ENCODE measurements at places on chromosomes 2 and 18.

DNA sequence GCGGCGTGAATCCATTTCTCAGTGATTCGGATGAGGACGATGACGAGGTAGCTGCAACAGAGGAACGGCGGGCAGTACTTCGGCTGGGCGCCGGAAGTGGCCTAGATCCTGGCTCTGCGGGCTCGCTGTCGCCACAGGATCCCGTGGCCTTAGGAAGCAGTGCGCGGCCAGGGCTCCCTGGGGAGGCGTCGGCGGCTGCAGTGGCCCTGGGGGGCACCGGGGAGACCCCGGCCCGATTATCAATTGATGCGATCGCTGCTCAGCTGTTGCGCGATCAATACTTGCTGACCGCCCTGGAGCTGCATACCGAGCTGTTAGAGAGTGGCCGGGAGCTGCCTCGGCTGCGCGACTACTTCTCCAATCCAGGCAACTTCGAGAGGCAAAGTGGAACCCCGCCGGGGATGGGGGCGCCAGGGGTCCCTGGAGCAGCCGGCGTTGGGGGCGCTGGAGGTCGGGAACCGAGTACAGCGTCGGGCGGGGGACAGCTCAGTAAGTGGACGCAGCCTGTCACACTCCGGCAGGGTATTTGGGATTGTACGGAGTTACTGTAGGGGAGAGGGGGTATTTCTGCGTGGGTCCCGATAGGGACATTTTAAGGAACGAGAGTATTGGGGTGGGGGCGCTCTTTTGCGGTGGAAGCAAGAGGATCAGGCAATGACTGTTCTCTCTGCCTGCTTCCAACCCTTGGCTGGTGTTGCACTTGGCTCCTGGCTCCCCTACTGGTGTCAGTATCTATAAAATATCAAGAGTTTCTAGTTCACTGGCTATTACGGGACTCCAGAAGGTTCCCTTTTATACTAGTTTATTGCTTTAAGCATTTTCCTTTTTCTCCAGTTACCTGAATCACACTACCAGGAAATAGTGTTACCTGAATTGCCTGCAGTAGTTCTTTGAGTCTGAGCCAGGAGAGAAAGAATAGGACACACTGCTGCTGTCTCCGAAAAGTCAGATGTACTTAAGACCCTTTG, 772 bp downstream of the RELCH start:
- DNase-seq: peak; percentile 12

DNA sequence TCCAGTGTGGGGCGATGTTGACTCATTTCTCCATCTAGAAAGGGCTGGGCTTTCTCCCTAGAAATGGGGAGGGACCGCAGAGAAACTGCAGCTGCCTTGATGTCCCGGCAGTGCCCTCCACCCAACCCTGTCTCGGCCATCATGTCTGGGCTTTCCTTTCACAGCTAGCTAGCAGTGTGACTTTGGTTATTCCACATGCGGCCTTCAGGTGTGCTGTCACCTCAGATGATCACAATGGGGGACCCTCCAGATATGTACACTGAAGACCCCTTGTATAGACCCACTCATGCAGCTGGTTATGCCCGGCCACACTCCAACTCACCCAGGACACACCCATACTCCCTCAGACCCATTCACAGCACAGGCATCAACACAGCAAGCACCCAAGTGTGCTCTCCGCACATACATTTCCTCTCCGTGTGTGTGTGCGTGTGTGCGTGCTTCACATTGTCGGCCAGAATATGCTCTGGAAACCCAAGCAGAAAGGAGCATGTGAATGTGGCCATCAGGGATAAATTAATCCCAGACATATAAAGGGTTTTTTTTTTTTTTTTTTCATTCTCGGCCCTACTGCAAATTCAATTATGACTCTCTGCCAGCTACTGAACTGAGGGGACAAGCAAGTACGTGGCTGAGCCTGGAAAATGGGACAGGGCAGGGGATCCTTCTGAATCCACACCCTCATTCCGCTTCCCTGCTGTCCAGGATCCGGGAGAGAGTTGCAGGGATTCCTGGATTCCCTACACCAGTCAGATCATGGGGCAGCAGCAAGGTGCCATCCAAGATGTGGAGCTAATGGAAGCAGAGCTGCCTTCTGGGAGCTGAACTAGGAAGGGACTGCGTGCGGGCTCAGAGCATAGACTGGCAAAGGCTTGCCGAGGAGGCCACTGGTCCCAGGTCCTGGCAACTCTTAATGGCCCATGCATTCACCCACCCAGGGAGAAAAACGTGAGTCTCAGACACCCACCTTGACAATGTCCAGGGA, 240.2 kb downstream of the DYSF start:
- DNase-seq: no peak

- peak; percentile 40 for DNase-seq
These were observed 22.6 kb upstream of the BCL2 start for GRCh38 chr18:63342206-63342605.

- no peak for DNase-seq
These were observed 100.4 kb upstream of the ZBTB14 start for GRCh38 chr18:5395860-5396448.

DNA sequence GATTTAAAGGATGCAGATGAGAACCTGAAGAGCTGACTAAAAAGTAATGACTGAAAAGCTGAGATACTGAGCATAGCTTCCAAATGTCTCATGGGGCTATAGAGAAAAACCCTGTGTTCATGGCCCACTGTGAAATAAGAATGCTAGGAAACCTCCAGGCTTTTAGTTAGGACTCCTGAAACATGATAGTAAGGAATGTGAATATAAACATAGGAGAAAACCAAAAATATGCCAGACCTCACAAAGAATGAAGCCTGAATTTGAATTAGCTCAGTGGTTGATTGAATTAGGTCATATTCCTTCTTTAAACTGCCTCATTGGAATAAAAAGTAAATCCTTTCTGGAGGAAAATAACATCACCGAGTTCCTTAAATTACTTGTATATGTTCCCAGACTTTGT, 194.5 kb upstream of the NXPH2 start:
- peak; percentile 96 for DNase-seq

DNA sequence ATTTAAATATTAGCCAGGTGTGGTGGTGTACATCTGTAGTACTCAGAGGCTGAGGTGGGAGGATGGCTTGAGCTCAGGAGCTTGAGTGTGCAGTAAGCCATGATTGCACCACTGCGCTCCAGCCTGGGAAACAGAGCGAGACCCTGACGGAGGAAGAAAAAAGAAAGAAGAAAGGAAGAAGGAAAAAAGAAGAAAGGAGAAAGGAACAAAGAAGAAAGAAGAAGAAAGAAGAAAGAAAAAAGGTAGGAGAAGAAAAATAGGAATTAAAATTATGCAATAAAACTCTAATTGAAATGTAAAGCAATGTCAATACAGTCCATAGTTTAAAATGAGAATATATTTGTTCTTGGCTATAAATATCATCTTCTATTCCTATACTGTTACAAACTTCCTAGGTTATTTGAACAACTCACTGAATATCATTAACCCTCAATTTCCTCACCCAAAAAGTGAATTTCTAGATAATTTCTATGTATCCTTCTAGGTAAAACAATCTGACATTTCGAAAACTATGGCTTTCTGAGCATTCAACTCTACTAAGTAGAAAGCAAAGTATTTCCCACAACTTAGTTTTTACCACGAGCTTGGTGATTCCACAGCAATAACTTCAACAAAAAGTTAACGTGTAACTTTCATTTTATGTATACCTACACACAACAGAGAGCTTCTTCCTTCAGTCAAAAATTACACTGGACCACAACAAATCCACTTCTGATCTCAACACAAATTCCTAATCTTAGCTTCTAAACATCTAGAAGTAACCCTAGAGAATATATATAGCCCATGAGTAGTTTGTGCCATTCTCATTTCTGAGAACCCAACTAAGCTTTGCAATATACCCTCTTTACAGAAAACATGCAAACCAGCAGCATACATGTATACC, 19.7 kb downstream of the LPIN2 start:
- no peak for DNase-seq

- peak; percentile 11 for DNase-seq
These were observed 176.0 kb downstream of the CCDC178 start for GRCh38 chr18:33264566-33264965.

DNA sequence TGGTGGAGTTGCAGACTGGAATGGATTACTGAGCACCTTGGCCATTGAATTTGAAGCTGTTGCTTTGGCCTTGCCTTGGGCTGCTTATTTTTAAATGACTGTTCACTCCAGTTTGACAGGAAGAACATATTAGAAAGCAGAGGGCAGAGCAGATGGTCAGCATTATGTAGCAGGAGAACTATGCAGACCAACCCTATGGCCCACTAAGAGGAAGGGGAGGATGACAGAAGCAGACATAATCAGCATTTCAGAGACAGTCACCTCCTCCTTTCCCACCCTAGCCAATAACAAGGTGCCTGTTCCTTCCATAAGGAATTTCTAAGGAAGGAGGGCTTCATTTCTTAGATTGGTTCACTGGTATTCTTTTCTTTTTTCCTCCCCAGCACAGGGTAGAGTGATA, 2.4 kb downstream of the CHRNA1 start:
- peak; percentile 59 for DNase-seq

GRCh38 chr18:34643989-34644388, 66.1 kb upstream of the DTNA start:
- peak; percentile 28 for DNase-seq

DNA sequence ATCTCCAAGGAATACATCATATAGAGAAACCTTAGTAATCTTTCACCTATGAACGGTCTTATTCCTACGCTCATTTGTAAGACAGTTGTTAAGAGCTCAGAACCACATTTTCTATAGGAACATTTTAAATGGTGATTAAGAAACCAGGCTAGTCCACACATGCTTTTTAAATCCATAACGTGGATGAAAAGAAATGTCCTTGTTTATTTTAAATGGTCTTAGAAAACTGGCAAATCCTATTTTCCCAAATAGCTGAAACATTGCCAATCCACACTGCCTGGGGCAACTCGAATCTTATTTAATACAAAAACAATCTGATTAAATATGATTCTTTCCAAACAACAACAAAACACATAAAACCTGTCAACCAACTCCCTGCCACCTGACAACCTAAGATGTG, 23.7 kb downstream of the METTL8 start:
- peak; percentile 40 for DNase-seq

- no peak for DNase-seq
These were observed 34.5 kb downstream of the SFT2D3 start for GRCh38 chr2:127735537-127736399.

- DNase-seq: no peak
These were observed 249.8 kb downstream of the BCL11A start for GRCh38 chr2:60303680-60304079.

GRCh38 chr2:174486563-174487107, at the start of gene GPR155:
TSS of gene GPR155 (minus strand) at chr2:174487029. CDS start at chr2:174481956, 5,073 bp downstream.
- peak; percentile 58 for DNase-seq

GRCh38 chr2:241043581-241043980, 45.2 kb downstream of the SNED1 start:
- no peak for DNase-seq

DNA sequence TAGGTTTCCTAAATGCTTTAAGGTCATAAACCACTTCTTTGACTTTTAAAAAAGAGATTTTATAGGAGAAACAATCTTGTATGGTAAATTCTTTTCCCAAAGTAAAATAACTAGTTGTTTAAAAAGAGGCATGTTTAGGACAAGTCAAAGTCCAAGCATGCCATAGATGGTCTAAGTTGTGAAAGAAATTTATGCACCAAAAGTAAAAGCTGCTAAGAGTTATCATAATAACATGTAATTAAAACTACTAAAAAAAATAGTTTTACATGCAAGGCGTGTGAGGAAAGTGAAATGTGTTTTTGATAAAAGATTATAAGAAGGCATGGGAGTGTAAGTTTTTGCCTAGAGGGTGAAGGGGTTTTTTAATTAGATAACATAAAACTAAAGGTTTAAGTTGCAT, 22.5 kb downstream of the FAM210A start:
- DNase-seq: peak; percentile 24

DNA sequence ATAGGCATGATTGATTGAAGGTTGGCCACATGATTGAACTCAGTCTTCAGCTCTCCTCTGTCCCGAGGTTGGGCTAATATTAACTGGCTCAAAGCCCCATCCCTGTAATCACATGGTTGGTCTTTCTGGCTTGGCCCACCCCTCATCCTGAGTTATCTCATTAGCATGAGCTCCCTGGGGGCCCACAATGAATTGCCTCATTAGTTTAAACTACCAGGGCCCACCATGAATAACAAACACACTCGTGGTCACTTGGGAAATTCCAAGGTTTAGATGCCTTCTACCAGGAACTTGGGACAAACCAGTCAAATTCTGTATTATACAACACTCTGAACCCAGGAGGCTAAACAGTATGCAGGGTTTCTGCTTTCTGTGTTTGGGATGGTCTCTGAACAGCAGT, 121.7 kb upstream of the B3GNT2 start:
- DNase-seq: peak; percentile 16

- DNase-seq: no peak
These were observed 243.6 kb downstream of the NEDD4L start for GRCh38 chr18:58287353-58288274.

GRCh38 chr2:709138-709765, 32.0 kb upstream of the TMEM18 start:
- DNase-seq: no peak

DNA sequence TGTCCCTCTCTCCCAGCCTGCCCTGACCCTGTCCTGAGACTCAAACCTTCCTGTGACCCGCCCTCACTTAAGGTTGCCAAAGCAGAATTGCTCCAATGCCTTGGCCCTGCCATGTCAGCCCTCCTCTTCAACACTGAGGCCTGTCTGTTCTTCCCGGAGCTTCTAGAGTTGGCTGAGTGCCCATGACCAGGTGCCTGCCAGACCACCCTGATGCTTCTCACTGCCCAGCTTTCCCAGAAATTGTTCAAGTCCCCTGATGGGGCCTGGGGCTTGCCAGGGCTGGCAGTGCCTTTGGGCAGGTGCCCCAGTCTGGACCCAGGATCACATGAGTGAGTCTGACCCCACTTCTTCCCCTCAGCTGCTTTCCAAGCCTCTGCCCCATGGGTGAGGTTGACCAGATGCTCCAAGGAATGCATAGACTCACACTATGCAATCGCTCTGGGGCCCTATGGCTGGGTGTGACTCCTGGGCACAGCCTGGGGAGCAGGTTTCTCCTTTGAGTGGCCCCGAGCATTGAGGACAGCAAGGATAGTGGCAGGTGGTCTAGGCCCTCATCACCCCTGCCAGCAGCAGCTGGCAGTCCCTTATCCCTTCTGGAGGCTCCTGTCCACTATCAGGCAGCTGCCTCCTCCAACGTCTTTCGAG, 3.1 kb upstream of the INPP5D start:
- DNase-seq: no peak

DNA sequence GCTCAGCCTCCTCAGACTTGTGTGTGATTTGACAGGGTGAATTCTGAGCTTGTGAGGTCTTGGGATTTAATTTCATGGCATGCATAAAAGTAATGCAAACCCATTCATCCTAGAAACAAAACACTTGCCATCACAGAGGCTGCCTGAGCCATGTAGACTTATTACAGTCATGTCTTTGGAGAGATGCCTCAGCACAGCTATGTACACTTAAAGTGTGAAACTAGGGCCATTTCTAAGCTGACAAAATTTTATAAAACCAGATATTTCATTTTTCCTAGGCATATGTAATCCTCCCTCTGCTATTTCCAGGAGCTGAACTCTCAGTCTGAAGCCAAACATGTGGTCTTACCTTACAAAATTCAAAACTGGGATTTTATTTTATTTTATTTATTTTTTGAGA, 322.2 kb upstream of the SPHKAP start:
- no peak for DNase-seq

DNA sequence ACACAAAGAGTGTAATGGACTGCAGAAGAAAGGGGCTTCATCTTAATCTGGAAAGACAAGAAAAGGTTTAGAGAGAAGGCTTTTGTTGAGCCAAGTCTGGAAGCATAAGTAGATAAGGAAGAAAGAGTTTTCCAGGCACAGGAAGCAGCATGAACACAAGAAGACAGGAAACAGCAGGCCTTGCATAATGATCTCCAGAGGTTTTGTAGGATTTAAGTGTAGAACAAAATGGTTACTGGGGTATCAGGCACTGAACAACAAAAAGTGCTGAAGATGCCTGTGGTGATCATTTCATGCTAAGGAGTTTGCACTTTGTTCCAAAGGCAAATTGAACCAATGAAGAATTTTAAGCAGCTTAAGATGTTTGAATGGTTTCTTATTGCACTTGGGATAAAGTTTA, 281.6 kb upstream of the TANK start:
- no peak for DNase-seq

Measured in fibroblast of skin of back (primary cell).